ENCODE measurements at places on chromosomes 3 and 15. TPM values are rescaled to one million over a fixed set of nuclear protein-coding genes. Genes with fewer than 3 reads are reported as not detected.

Gene SCG5
- total RNA-seq: 0.49 TPM

Gene NBEAL2
- total RNA-seq: 21.7 TPM

Gene COL8A1
- 462 TPM for total RNA-seq

Gene CCDC191
- total RNA-seq: 1.3 TPM

Gene MAGI1
- total RNA-seq: 106 TPM

All from bladder microvascular endothelial cell (primary cell).